ENCODE measurements at places on chromosomes 1 and 21.
A peak's percentile ranks its signal among the peaks of the same experiment; 100 is the strongest.

DNA sequence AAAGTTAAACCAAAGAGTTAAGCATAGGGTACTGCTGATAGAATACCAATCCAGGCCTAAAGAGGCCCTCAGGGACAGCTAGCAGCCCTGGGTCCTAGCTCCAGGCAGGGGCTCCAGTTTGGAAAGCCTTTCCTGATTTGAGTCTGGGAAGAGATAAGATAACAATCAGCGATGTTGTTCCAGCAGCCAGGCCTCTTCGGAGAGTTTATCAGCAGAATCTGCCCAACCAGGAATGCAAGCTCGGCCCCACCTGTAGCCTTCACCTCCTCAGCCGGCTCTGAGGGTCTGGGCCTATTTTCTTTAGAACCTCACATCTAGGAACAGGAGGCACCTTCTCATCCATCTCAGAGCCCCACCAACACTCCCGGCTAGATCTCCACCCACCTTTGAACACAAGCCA is 42.6 kb downstream of the PLEKHA6 start:
- no peak for DNase-seq

GRCh38 chr1:232854798-232855159 is 49.6 kb downstream of the MAP10 start:
- DNase-seq: no peak

GRCh38 chr1:7827126-7827955 is 25.5 kb downstream of the UTS2 start:
- DNase-seq: no peak

DNA sequence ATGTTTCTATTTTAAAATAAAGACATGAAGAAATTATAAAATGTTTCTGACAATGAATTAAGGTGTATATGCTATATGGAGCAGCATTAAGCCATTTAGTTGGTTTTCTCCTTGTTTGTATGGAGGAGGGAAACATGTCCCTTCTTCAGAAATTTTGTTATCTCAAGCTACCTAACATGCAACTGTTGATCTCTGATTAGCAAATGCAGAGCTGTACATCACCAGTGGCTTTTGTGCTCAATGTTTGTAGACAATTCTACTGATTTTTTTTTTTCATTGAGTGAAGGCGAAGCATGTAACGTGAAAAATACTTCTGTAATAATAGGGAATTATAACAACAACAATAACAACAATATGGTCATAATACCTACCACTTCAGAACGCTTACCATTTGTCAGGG is 463.7 kb downstream of the PLPP3 start:
- DNase-seq: no peak

- DNase-seq: no peak
These were observed 5.4 kb downstream of the ARTN start for GRCh38 chr1:43938892-43939587.

GRCh38 chr1:21725748-21726392 is 56.7 kb upstream of the RAP1GAP start:
- no peak for DNase-seq

DNA sequence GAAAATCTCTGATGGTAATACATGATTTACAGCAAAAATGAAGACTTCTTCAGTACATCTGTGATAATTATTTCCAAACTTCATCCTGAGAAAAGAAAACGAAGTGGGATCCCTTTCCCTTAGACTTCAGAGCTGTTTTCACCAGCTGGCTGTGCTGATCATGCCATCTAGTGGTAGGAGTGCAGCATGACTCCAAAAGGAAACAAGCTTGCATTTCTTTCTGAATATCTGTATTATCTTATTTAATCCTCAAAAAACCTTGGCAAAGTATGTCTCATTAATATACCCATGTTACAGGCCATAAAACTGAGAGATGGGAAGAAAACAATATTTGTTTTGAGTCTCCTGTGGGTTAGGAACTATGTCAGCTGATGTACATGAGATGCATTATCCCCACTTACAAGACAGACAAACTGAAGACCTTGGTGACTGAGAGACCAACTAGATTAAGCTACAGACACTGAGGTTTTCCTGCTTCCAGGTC is 9.8 kb upstream of the GJA8 start:
- DNase-seq: peak; percentile 18

- no peak for DNase-seq
These were observed 5.2 kb downstream of the NTRK1 start for GRCh38 chr1:156865865-156866248.

- DNase-seq: no peak
These were observed 56.4 kb downstream of the AHCTF1 start for GRCh38 chr1:246875041-246876026.

DNA sequence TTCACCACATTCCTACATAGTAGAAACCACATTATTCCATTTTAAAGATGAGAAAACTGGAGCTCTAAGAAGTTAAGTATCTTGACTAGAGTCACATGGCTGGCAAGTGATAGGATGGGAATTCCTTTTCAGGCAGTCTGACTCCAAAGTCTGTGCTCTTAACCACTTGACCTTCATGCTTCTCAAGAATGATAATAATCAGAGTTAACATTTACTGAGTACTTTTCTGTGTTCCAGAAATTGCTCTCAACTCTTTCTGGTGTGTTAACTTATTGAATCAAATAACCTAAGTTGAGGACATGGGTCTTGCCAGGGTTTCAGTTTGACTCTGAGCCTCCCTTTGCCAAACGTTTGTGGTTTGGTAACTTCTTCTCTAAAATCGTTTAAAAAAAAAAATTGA is 169.4 kb downstream of the RASAL2 start:
- no peak for DNase-seq

- no peak for DNase-seq
These were observed 79.0 kb upstream of the MAP10 start for GRCh38 chr1:232726048-232726779.

- DNase-seq: peak; percentile 31
These were observed 135.5 kb downstream of the HIVEP3 start for GRCh38 chr1:41783189-41783639.

GRCh38 chr1:41394959-41395956 is 34.0 kb downstream of the FOXO6 start:
- DNase-seq: peak; percentile 73

- no peak for DNase-seq
These were observed 138.8 kb downstream of the LRRC7 start for GRCh38 chr1:69706473-69706872.

GRCh38 chr1:147853391-147853790 is 49.2 kb upstream of the GJA8 start:
- DNase-seq: no peak

DNA sequence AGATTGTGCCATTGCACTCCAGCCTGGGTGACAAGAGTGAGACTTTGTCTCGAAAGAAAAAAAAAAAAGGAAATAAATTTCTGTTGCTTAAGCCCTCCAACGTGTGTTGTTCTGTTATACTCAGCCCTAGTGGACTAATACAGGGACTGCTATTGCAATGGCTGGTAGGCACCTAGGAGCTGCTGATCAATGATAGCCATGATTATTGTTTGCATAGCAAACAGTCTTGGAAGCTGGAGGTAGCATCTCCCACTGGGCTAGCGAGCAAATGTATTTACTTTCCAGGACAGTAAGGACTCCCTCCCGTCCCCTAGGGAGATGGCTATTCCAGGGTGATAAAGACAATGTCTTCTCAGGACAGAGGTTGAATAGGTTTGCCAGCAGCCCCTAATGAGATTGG is 13.5 kb upstream of the TNFRSF8 start:
- no peak for DNase-seq

GRCh38 chr1:248404024-248404423 is 1.2 kb downstream of the OR2T1 start:
- no peak for DNase-seq

DNA sequence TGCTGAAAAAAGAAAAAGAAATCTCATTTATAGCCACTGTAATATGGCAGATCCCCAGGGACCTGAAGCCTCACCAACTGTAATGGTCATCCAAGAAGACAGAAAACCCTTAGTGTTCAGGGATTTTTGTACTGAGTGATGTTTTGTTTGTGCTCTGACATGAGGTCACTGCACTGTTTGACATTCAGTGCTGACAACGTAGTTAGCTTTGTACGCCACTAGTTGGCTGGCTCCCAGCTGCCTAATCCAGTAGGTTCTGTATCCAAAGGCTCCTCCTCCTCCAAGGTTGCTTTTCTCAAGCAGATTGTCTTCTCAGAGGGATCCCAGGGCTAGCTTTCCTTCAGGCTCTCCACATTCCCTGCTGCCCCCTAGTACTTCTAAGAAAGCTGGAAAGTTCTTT is 9.5 kb upstream of the YRDC start:
- no peak for DNase-seq

DNA sequence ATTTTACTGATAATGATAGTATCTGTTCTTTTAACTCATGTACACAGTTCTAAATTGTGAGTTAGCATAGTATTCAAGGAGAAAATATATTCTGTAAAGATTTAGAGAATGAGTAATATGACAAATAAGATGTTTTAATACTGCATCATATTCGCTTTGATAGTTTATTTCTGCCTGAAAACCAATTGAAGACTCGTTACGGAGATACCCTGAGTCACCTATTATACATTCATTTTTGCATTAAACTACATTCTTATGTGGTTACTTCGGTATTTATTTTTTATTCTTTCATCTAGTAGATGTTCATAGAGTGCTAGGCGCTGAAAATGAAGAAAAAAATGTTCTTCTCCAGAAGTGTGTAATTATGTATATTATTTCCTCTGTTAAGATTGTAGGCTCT is 5.3 kb downstream of the UHMK1 start:
- no peak for DNase-seq

GRCh38 chr1:25473653-25474225 is 43.0 kb downstream of the MACO1 start:
- DNase-seq: no peak

- DNase-seq: no peak
These were observed 132.9 kb upstream of the POU3F1 start for GRCh38 chr1:38179483-38179882.

DNA sequence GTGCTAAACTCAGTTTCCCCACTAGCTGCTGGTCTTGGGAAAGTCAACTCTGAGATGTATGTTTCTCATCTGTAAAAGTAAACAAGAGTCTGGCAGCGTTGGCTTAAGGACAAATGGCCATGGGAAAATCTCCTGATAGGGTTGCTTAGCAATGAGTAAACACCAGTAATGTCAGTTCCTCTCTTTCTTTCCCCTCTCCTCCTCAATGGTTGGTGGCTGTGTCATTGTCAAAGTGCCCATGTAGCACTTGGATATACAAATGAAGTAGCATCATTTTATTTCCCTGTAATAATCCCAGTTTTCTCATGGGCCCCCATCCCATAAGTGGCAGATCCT is 2.2 kb upstream of the FYB2 start:
- no peak for DNase-seq

GRCh38 chr1:151540982-151541377 is 871 bp downstream of the TUFT1 start:
- no peak for DNase-seq

- DNase-seq: no peak
These were observed 647.7 kb downstream of the KCNT2 start for GRCh38 chr1:195960580-195960979.

- DNase-seq: no peak
These were observed 8.9 kb upstream of the LGALS8 start for GRCh38 chr1:236514703-236515442.

- no peak for DNase-seq
These were observed 245.2 kb downstream of the SDCCAG8 start for GRCh38 chr1:243501002-243501401.

GRCh38 chr1:159089184-159089791 is 12.7 kb upstream of the AIM2 start:
- DNase-seq: no peak

DNA sequence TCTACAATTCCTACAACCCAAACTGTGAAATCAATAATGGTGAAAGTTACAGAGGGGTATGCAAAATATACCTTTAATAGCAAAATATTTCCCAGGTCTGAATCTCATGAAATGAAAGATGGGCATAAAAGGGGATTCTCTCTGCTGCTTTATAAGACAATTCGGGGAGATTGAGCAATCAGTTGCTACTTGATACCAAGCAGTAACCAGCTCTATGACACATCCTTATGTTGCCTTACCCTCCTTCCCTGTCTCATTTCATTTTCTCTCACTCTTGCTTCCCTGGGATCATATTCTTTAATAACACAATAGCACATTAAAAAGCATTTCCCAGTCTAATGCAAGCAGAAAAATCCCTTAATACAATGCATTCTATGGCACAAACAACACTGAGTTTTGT is 29.0 kb downstream of the ZSWIM5 start:
- DNase-seq: no peak

DNA sequence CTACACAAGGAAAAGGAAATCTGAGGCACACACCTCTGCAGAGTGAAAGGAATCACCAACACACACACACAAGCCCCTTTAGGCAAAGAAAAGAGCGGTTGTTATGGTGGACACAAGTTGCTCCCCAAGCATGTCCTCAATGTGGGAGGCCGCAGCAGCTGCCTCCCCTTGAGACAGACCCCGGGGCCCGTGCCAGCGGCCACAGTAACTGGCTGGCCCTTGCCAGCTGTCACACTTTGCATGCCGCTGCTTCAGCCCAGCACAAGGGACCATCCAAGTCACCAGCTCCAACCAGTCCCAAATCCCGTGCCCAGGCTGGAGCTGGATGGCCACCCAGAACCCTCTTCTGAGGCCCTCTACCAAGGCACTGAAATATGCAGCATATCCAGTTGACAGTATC is 2.9 kb upstream of the OLIG1 start:
- no peak for DNase-seq

DNA sequence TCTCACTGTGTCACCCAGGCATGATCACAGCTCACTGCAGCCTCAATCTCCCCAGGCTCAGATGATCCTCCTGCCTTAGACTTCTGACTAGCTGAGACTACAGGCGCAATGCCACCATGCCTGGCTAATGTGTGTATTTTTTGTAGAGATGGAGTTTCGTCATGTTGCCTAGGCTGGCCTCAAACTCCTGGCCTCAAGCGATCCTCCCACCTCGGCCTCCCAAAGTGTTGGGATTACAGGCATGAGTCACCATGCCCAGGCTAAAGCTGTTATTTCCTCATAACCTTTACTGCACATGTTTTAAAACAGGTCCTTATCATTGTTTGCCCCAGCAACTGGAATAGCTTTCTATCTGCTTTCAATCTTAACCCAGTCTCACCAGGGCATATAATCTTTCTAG is 2.9 kb downstream of the SARS1 start:
- no peak for DNase-seq

DNA sequence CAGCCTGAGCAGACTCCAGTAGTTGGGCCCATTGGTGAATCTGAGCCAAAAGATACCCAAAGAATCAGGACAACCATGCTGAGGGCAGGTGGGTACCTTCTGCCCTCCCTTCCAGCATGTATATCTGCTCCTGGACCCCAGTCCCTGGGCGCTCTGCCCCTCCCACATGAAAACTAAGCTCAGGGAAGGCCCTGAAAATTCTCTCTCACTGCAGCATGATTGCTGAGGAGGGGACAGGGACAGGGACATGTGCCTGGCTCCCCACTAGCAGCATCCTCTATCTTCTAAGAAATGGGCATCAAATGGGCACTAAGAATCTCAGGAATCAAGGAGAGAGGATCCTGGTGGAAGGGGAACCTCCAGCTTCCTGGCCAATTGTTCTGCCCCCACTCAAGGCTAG is 446.0 kb downstream of the MATN1 start:
- DNase-seq: no peak

GRCh38 chr1:27607239-27607804 is 3.4 kb upstream of the AHDC1 start:
- DNase-seq: no peak
